ENCODE measurements at places on chromosomes 7 and 10.

GRCh38 chr7:89966067-89966664 lies 188.1 kb upstream of the STEAP1 start:
- DNase-seq: no peak

GRCh38 chr7:40757109-40757508 lies 622.3 kb downstream of the SUGCT start:
- no peak for DNase-seq

GRCh38 chr10:62463364-62463763 lies 89.2 kb downstream of the ZNF365 start:
- DNase-seq: no peak

DNA sequence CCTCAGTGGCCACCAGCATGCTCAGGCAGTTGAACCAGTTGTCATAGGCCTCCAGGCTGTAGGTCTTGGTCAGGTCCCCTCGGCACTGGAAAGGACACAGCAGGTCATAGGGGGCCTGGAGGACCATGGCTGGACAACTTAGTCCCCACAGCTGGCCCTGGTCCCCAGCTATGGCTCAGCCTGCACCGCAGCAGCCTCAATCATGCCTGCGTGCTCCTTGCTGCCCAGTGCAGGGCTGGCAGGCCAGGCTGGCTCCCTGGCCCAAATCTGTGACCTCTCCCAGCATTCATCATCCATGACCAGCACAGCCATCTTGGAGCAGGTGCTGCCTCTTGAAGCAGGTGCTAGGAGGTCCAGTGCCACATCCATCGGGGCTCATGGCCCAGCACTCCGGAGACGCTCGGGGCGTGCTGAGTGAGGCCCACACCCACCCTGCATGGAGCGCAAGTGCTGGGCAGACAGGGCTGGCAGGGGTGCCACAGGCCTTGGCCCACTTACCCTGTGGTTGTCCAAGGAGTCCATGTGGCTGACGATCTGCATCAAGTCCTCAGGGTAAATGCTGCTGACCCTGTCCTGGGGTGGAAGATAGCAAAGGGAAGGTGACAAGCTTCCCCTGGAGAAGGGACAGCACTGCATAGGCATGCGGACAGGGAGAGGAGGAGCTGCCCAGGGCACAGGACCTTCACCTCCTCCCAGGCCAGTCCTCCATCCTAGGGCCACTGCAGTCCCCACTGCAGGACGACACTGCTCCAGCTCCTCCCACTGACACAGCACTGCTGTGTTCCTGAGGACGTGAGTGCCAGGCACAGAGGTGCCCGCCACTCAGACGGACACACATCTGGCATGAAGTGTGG lies 61.7 kb downstream of the CSGALNACT2 start:
- no peak for DNase-seq

- DNase-seq: no peak
Measured at GRCh38 chr7:150973571-150974451, 4.3 kb downstream of the KCNH2 start.

DNA sequence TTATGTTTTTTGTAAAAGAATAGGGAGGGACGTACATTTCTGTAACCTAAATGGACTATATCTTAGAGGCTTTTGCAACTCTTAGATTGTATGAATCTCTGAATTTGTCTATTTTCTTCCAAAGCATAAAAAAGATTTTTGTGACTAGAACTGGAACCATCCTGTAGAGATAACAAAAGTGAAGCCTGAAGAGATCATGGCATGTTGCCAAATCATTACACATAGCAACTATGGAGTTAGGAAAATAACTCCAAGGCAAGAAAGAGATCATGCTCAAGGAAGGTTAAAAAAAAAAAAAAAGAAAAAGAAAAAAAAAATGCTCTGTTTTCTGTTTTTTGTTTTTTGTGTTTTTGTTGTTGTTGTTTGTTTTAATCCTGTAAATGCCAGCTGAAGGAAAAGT lies 567.7 kb upstream of the ZWINT start:
- no peak for DNase-seq

- DNase-seq: no peak
Measured at GRCh38 chr10:124550293-124551034, 88.8 kb downstream of the LHPP start.

DNA sequence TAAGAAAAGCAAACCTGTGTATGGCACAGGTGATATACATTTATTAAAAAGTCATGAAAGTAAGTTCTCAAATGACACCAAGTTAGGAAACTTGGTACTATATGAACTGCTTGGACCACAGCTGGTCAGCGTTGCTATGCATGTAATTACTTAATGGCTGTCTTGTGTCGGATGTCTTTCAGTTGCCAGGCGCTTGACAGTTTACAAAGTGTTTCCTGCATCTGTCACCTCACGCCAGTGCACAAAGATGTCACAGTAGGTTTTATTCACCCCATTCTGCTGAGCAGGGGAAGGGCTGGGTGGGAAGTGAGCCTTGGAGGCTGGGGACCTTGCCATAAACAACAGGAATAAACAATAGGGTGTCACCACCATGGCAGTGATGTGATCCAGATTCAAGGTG lies 35.8 kb downstream of the ADAM12 start:
- DNase-seq: no peak

DNA sequence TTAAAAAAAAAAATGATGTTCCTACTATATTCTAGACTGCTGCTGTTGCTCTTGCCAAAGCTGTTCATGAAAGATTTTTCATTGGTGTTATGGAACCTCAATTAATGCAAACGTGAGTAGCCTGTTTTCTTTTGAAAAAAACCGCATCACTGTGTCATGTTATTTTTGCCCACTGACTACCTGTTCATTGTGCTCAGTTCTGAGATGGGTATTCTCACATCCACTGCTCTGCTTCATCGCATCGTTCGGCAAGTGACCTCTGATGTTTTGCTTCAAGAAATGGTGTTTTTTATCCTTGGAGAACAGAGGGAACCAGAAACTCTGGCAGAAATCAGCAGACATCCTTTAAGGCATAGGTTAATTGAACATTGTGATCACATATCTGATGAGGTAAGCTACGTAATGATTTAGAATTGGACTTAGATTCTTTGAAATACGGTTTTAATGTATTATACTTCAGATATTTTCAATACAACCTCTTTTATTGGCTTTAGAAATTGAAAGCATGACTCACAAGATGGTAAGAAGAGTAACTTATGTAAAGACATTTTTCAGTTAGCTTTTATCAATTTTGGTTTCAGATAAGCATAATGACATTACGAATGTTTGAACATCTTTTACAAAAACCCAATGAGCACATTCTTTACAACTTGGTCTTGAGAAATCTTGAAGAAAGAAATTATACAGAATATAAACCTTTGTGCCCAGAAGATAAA lies 24.6 kb downstream of the FHIP2A start:
- DNase-seq: no peak

GRCh38 chr10:132109341-132110110 lies 43.8 kb downstream of the JAKMIP3 start:
- DNase-seq: no peak

DNA sequence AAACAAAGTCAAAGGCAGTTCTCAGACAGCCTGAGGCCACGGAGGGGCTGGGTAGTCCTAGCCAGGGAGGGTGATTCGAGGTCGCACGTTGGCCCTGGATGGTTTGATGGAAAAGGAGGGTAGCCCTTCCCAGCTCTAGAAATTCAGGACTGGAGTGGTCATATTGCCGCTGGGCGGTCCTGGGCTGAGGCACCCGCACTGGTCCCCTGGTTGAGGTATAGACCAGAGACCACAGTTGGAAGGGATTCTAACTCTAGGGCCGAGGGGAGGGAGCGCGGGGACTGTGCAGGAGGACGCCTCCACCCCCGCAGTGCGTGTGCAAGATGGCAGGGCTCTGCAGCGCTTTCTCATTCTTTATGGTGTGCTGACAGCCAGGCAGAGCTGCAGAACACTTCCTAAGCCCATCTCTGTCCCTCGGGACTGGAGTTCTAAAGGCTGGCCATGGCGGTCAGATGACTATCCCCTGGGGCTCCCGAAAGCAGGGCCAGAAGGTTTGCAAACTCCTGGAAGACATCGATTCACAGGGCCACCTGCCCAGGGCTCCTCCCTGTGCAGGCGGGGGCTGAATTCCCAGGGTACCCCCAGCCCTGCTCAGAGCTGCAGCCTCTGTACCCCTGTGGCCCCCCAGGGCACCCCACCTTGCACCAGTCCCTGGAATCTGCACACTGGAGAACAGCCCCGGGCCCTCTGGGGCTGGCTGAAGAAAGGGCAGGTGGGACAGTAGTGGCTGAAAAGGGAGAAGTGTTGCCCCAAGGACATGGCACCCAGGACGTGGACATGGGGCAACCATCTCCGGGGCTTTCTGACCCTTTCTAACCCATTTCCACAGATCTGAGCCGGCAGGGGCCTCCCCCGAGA lies 51.0 kb upstream of the ELN start:
- no peak for DNase-seq

DNA sequence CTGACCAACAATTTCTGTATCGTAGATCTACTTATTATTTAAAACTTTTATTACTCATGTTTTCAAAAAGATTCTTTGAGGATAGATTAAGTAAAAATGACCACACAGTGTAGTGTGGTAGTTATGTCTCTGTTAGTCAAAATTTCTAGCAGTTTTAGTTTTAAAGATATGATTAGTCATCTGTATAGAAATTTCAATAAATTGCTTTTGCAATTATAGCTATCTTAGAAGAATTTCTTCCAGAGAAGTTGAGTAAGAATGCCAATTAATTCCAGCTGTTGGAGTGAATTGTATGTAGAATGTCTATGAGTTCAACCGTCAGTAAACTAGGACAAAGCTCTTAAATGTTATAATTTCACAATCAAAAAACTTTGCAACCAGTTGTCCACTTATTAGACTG lies 229.7 kb downstream of the CDK14 start:
- no peak for DNase-seq

DNA sequence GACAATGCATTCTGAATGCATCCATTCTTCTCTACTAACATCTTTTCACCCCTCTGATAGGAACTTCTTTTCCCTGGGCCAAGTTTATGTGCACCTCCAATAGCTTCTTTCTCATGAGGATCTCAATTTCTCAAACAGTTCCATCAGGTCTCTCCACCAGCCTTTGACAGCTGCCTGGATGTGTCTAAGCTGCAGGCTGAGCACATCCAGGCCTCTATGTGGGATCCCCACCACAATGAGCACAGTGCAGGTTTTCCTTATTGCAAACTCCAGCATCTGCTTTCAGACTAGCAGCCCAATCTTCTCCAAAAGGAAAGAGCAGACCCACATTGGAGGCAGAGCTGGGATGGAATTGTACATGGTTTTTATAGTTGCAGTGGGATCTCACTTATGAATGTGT lies 145.3 kb upstream of the TBX20 start:
- no peak for DNase-seq

GRCh38 chr10:121695731-121696464 lies 97.7 kb upstream of the FGFR2 start:
- no peak for DNase-seq

DNA sequence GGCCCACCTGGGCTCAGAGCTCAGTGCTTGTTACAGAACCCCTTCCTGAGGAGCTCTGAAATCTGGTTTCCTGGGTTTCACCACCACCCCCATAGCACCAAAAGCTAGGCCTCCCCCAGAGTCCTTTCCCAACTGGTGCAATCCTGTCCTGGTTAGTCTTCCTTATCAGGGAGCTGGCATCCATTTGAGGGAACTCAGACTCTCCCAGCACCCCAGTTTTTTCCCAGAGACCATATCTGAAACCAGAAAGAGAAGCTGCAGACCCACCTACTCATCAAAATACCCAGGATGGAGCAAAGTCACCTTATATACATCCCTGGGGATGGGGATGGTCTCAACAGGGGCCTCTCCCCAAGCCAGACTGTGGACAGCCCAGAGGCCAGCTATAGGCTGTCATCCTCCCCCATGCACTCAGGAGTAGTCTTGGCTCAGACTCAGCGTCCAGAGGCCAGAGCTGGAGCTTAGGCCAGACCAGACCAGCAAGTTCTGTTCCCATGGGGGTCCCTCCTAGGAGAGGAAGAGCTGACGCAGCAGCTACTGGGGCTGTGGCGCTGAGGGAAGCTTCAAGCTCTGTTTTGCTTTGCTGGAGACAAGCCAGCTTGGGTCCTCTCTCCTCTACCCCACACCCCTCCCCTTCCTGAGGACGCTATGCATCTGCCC lies 3.0 kb downstream of the TBATA start:
- no peak for DNase-seq

DNA sequence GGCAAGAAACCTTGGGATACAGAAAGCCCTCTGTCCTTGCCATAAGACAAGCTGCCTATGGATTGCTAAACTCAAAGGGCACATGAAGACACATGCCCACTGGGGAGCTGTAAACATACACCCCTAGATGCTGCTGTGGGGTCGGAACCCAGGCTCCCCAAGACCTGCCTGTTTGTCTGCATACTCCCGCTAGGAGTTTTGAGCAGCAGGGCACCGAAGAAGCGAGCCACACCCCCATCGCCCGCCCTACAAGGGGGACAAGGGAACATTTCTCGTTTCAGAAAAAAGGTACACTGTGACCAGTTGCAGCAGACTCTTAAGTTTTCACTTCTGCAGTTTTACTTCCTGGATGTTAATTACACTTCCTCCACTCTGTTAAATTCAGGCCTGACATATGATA lies 680.2 kb upstream of the GHITM start:
- no peak for DNase-seq

GRCh38 chr10:98340261-98340939 lies 72.4 kb upstream of the LOXL4 start:
- DNase-seq: no peak

DNA sequence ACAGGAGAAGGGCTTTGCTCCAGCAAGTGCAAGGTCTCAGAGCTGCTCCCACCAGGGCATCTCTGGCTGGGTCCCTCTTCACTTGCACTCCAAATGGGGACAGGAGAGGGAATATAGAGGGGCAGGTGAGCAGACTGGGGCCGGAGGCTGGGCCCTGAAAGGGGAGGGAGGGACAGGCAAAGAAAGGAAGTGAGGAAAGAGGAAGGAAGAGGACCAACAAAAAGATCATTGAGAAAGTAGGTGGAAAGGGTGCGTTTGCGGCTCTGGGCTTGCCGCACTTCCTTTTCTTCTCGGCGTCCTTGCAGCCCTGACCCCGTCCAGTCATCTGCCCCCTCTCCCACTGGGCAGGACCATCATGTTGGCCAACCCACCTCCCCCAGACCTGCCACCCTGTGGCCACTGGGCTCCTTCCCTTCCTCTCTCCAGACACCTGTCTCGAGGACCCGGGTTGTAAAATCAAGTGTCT lies 14.0 kb downstream of the ITPRIP start:
- DNase-seq: no peak

DNA sequence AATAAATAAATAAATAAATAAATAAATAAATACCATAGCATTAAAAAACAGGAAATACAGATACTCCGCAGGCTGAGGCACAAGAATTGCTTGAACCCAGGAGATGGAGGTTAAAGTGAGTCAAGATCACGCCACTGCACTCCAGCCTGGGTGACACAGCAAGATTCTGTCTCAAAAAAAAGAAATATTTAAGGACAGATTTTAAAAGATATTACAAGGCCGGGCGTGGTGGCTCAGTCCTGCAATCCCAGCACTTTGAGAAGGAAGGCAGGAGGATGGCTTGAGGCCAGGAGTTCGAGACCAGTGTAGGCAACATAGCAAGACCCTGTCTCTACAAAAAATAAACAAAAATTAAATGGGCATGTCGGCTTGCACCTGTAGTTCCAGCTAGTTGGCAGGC lies 17.5 kb upstream of the SNX8 start:
- no peak for DNase-seq

DNA sequence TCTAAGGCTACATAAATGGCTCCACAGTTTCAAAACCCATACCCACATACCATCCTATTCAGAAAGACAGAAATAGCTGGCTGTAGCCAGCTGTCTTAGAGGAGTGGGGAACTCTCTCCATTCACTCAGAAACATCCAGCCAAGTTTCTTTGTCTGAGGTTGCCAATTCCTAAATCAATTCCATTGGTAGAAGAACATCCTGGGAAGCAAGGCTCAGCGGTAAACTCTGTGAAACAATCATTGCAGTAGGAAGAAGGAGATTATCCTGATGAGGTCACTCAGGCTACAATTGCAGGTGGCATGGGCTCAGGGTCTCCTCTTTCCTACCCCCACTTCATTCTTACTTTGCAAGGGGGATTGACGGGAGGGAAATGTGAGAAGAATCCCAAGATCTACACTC lies 154.0 kb downstream of the ETV1 start:
- DNase-seq: no peak

Data from stimulated activated CD4-positive, alpha-beta T cell treated with anti-CD3 and anti-CD28 coated beads, Interleukin-1b, Interleukin-23, amount 100 ng/mL, for 24 hours (primary cell).